ENCODE measurements at places on chromosomes 6 and 20. TPM values are rescaled to one million over a fixed set of nuclear protein-coding genes. Genes with fewer than 3 reads are reported as not detected.

DXO gene
- 22.0 TPM for total RNA-seq

PI3 gene
- total RNA-seq: not detected

- DNase-seq: peak; percentile 5
- no peak overlapping the region for H3K27ac ChIP-seq
- no peaks in the 10 kb centered on the region for H3K36me3 ChIP-seq
- no peak overlapping the region for H3K4me3 ChIP-seq
- no peaks in the 10 kb centered on the region for H3K27me3 ChIP-seq
- no peaks in the 10 kb centered on the region for H3K4me1 ChIP-seq
Observed at GRCh38 chr6:43199912-43200311, 17.9 kb downstream of the CUL9 start.

DNA sequence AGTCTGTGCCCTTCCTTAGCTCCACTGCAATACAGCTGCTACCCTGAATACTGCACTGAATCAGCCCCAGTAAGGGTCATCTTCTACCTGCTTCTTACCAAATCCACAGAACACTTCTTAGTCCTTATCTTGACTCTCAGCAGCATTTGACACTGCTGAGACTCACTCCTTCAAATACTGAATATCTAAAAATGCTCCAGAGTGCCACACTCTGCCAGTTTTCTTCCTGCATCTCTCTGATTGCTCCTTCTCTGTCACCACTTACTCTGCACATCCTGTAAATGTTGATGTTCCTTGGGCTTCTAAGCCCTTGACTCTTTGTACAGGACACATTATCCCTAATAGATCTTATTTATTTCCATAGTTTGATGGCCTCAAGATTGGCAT is 19.8 kb downstream of the MAN1A1 start:
- H3K4me1 ChIP-seq: no peaks in the 10 kb centered on the region
- no peaks in the 10 kb centered on the region for H3K36me3 ChIP-seq
- no peak overlapping the region for H3K4me3 ChIP-seq
